ENCODE measurements at places on chromosomes 12 and 14.

DNA sequence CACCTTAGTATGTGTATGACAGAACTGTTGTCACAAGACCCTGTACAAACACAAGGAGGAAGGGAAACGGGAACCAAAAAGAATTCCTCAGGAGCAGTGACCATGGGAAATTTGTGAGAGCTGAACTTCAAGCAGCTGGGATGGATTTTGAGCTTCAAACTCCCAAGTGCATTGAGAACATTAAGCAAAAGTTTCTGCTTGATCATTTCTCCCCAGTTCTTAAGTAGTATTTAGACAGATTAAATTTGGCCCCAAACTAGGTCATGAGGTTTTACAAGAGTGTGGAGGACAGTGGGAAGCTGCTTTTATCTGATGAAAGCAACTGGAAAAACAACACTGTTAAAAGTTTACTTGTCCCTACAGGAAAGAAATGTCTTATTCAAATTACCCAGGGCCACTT, 206.0 kb upstream of the DCN start:
- DNase-seq = no peak

GRCh38 chr14:75434138-75434889, 6.5 kb downstream of the JDP2 start:
- DNase-seq = no peak

GRCh38 chr12:15757553-15758255, 31.5 kb downstream of the EPS8 start:
- no peak for DNase-seq

GRCh38 chr12:6963016-6963731, 7.3 kb downstream of the PHB2 start:
- no peak for DNase-seq

DNA sequence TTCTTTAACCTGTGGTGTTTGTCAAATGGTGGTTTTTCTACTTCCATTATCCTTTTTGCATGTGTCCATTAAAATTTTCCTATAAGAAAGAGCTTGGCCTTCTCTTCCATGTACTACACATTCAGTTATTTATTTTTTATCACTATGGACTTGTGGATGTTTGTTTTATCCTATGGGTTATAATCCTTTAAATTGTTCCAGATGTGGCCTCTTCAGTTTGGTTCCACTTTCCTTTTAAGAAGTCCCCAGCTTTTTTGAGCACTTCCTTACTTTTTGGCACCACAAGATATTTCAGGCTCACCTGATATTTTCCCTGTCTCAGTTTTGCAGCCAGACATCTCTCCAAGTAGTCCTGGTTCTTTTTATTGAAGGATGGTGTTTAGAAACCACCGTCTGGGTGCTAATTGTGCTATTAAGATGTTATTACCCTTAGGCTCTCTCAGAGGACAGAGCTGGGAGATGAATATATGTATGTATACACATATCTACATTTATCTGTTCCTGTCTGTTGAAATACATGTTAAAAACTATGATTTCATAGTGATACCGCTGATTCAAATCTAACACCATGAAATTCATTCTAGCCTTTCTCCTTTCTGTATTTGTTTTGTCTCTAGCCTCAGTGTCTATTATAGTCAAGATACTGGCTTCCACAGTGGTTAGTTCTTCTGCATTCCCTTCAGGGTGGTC, 408.5 kb upstream of the RGS6 start:
- DNase-seq = no peak

- DNase-seq = no peak
Measured at GRCh38 chr12:56337753-56338251, 882 bp upstream of the IL23A start.

- DNase-seq = no peak
Measured at GRCh38 chr14:38208618-38209562, 1.2 kb downstream of the SSTR1 start.

GRCh38 chr12:33222357-33222756, 217.3 kb downstream of the SYT10 start:
- no peak for DNase-seq

GRCh38 chr12:66482351-66483203, 180.3 kb downstream of the HELB start:
- no peak for DNase-seq

- DNase-seq = no peak
Measured at GRCh38 chr14:75188520-75189268, 12.3 kb upstream of the TMED10 start.

DNA sequence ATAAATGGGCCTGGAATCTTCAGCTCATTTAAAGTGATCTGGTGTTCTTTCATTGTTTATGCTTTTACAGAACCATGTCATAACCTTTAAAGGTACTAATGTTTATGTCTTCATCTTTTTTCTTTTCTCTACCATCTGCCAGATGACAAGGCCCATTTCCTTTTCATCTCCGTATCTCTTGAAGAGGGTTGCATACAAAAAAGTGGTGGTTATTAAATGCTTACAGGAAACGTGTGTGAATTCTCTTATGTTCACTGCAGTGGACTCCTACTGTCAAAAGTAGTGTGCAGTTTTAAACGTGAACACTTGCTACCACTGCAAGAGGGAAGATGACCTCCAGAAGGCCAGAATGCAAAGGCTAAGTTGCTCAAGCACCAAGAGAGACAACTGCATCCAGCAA, 91.4 kb downstream of the TTC7B start:
- no peak for DNase-seq

GRCh38 chr12:57745485-57745881, 644 bp downstream of the TSPAN31 start:
- no peak for DNase-seq

DNA sequence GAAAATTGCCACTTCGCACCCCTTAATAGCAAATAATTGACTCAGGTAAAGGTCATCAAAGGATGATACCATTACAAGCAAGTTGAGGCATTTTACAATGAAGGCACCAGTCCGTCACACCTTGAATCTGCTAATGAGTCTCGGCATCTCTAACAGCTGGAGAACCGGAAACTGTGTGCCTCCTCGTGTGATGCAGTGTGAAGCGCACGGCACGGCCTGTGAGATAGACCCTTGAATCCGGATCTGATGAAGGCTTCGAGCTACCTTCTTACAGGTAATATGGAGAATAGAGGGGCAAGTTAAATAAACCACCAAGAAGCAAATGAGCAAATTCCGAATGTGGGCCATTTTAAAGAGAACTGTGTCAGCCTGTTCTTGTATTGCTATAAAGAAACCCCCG, 19.8 kb upstream of the TUBA1A start:
- no peak for DNase-seq

DNA sequence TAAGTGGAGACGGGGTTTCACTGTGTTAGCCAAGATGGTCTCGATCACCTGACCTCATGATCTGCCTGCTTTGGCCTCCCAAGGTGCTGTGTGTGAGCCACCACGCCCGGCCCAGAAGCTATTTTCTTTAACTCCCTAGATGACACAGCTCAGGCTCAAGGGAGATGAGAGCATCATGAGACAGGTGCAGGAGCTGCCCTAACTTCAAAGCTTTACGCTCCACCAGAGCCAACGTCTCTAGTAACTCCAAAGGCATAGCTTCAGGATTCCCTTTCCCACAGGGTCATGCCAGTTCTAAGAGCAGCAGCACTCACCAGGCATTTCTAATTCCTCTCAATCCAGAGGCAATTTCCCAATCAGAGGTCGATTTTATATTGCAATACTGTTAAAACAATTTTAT, 21.0 kb downstream of the NDUFA12 start:
- DNase-seq = no peak

GRCh38 chr12:80195074-80195726, 95.9 kb downstream of the OTOGL start:
- no peak for DNase-seq

DNA sequence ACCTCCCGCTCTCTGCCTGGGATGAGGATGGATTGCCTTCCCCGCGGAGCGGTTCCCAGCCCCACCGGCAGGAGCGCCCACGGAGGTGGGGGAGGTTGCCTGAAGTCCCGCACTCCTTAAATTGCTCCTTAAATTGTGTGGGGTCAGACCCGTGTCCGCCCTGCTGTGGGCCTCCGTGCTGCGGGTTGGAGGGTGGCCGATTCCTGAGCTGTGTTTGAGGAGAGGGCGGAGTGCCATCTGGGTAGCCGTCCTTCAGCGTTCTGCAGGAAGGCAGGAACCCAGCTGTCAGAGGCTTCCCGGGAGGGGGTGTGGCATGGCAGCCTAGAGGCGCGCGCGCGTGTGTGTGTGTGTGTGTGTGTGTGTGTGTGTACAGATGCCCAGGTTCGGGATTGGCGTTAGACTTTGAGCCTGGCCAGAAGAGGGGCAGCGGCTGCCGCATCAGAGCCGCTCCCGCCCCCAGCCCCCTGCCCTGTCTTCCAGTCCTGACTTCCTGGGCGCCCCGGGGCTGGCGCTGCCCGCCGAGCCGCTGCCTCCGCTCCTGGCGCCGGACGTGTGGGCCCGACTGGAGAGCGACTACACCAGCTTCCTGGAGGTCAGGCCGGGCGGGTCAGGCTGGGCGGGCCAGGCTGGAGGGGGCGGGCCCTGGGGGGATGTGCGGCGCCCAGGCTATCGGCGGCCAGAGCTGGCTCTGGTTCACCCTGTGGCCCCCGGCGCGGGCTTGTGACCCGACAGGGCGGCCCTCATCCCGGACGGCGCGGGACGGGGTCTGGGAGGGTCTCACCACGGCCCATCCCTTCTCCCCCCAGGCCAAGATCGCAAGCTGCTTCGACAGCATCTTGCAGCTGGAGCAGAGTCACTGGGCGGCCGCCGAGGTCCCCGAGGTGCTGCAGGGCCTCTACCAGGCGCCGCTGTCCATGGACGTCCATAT, 9.2 kb downstream of the EXOC3L4 start:
- DNase-seq = no peak

- no peak for DNase-seq
Measured at GRCh38 chr14:53814392-53814791, 142.2 kb downstream of the BMP4 start.

DNA sequence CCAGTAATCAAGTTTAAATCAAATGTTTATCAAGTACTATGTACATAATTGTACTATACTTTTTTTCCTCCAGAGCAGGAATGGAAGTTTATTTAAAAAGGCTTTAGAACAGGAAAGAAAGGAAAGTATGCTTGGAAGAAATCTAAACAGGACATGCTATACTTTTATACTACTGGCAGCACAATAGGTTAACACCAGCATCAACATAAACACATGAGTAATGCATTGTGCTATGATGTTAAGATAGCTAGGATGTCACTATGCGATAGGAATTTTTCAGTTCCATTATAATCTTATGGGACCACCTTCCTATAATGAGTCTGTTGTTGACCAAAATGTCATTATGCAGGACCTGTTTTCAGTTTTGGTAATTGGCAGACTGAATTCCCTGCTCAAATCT, 41.5 kb upstream of the ANKS1B start:
- no peak for DNase-seq

GRCh38 chr12:51403681-51404136, 12.5 kb upstream of the GALNT6 start:
- no peak for DNase-seq

GRCh38 chr12:123905319-123905925, 67.2 kb downstream of the CCDC92 start:
- DNase-seq = peak; percentile 82

GRCh38 chr12:100267603-100268281, 765 bp downstream of the SCYL2 start:
- DNase-seq = peak; percentile 16

- no peak for DNase-seq
Measured at GRCh38 chr12:80412343-80412953, 31.6 kb upstream of the PTPRQ start.

- DNase-seq = no peak
Measured at GRCh38 chr14:51604073-51604472, 47.6 kb upstream of the FRMD6 start.

GRCh38 chr12:13067322-13067721, 23.1 kb downstream of the FAM234B start:
- no peak for DNase-seq

- peak; percentile 38 for DNase-seq
Measured at GRCh38 chr14:35534873-35535482, 1.0 kb downstream of the INSM2 start.

GRCh38 chr12:14505626-14506596, 61.8 kb downstream of the PLBD1 start:
- no peak for DNase-seq

- DNase-seq = no peak
Measured at GRCh38 chr12:93413064-93413463, 28.7 kb downstream of the UBE2N start.

DNA sequence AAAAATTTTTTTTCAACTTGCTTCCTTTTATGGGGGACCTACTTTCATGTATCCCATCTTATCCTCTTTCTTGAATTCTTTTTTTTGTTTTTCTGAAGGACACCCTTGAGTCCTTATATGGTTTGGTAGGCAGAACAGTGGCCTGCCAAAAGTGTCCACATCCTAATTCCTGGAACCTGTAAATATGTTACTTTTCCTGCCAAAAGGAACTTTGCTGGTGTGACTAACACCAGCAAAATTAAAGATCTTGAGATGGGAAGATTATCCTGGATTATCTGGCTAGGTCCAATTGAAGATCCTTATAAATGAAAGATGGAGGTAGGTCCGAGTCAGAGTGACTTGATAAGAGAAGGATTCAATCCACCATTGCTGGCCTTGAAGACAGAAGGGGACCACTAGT, 5.3 kb downstream of the NUBPL start:
- DNase-seq = no peak

- no peak for DNase-seq
Measured at GRCh38 chr14:63956326-63956725, 103.5 kb downstream of the SYNE2 start.

DNA sequence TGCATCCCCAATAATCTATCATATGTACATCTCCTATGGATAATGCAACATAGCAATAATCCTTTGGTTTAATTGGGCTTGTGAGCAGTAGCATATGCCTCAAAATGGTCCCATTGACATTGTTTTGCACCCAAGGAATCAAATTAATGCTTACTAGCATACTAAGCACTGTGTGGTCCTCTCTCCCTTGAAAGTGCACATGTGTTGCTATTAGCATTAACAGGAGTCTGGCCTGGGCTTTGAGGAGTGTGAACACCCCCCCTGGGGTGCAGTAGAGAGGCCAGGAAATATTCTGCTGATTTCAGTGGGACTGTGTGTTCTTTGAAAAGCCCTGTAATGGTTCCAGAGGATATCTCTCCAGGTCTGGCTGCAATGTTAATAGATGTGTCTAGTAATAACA, 1148.4 kb downstream of the VRK1 start:
- no peak for DNase-seq

GRCh38 chr12:90460681-90461080, 494.3 kb downstream of the CCER1 start:
- no peak for DNase-seq

DNA sequence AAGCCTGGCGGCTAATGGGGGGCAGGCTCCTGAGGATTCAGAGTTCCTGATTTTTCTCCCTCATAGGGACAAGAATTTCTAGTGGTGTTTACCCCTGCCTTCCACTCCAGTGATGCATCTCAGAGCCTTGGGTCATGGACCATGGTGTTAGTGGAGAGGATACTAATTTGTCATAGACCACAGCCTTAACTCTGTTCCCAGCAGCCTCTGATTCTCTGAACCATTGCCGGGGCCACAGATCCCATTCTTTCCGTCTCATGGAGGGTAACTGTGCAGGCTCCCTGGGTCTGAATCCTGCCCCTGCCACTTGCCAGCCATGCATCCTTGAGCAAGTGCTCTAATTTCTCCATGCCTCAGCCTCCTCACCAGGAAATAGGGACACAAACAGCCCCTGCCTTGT, 55.1 kb downstream of the RPH3A start:
- no peak for DNase-seq

All from CD4-positive, alpha-beta T cell (primary cell).